ENCODE measurements at places on chromosomes 2 and 18.

- peak; percentile 40 for DNase-seq
Observed at GRCh38 chr2:199940373-199940772, 14.9 kb downstream of the TYW5 start.

DNA sequence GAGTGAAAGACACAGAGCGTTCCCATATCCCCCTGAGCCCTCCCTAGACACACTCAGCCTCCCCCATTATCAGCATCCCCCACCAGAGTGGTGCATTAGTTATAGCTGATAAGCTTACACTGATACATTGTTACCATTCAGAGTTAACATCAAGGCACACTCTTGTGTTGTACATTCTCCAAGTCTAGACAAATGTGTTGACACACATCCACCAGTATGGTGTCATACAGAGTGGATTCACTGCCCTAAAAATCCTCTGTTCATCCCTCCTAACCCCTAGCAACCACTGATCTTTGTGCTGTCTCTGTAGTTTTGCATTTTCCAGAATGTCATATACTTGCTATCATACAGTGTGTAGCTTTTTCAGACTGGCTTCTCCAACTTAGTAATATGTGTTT lies 78.0 kb upstream of the RPL31 start:
- peak; percentile 38 for DNase-seq

- no peak for DNase-seq
Observed at GRCh38 chr2:178188466-178188865, 5.8 kb upstream of the OSBPL6 start.

- DNase-seq: no peak
Observed at GRCh38 chr2:64481665-64482064, 27.7 kb downstream of the LGALSL start.

- DNase-seq: peak; percentile 94
Observed at GRCh38 chr2:152506843-152507242, 171.9 kb downstream of the FMNL2 start.

GRCh38 chr18:75253784-75254183 lies 43.2 kb downstream of the TSHZ1 start:
- DNase-seq: peak; percentile 54

DNA sequence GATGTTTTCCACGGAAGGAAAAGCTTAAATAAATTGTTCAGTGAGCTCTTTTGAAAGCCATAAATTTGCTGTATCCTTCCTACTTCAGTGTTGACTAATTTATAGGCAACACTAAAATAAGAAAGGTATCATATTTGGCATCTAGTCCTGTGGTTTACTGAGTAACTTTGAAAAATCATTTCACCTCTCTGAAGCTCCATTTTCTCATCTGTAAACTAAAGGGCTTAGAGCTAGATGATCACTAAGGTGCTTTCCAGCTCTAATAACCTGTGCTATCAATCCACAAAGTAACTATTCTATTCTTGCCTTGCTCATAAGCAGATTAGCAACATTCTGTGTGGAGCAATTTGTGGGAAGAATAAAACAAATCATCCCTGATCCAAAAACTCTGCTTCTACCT lies 3.6 kb upstream of the MYOM1 start:
- DNase-seq: no peak

- DNase-seq: peak; percentile 41
Observed at GRCh38 chr2:236168110-236169080, at the start of gene GBX2. TSS of gene GBX2 (minus strand) at chr2:236168386. CDS start at chr2:236167971, 415 bp downstream.

DNA sequence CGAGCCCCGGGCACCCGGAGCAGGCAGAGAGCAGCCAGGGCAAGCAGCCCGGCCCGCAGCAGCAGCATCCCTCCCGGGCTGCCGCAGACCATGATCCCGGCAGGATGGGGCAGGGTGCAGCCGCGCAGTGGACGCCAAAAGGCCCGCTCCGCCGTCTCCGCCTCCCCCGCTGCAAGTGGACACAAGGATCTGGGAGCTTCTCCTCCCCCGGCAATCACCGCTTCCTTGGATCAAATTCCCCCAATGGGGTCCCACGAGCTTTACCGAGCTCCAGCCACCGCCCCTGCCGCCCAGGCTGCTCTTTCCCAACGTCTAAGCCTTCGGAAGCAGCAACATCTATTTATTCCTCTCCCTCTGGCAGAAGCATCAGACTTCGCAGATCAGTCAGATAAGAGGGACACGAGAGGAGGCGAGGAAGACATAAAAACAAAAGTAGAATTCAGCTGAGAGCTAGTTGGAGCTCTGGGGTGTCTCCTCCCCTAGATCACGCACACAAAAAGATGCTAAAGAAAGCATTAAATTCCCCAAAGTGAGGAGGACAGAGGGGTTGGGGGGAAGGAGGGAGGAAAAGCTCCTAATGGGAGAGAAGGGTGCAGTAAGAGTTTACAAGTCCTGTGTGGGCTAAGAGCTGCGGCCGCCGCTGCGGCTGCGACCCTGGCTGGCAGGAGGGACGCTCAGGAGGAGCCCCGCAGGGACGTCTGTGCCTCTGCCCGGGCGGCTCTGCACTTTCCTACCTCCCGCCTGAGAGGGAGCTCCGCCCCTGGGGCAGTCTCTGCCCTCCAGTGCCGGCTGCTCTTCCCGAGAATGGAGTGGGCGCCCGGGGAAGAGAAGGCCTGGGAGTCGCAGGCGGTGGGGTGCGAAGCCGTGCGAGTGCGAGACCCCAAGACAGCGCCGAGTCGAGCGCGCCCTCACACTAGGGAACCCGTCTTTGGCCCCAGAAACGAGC lies at the start of gene FRZB:
Gene FRZB (minus strand): TSS at position 177 of the 946 bp plus-strand sequence. CDS start 85 bp downstream, at position 92.
- DNase-seq: peak; percentile 73

DNA sequence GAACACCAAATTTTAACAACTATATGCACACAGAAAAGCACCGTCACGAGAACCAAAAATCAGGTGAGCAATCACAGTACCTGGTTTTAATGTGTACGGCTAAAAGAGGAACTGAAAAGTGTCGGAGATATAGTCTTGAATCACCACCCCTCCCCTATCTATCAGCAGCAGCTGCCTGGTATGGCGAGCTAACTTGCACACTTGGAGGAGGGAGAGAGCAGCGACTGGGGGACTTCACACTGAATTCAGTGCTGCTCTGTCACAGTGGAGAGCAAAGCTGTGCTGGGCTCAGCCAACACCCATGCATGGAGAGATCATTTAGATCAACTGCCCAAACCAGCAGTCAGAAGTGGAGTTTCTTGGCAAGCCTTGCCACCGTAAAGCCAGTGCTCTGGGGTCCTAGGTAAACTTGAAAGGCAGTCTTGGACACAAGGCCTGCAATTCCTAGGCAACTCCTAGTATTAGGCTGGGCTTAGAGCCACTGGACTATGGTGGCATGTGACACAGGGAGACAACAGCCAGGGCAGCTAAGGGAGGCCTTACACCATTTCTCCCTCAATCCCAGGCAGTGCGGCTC lies 89.2 kb upstream of the CD226 start:
- DNase-seq: no peak

DNA sequence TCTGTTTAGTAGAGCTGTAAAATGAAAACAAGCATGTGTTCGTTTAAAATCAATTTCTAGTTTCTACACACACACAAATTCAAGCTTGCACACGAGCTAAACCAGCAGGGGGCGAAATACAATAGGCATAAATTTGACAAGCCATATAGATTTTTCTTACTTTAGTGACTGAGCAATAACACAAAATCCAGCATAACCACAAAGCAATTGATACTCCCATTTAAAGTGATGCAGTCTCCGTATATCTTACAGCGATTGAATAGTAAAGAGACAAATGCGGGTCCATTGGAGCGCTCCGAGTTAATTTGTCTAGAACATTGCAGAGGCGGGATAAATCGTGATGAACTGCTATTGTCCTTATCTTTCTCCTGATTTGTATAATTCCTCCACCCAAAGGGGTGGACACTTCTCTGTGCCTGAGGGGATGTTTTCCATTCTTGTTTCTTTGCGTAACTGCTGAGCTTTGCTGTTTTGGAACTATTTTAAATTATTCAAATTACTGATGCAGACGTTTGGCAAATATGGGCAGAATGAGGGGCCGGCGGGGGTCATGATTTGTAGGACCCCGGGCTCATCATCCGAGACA lies 1.2 kb upstream of the AFTPH start:
- DNase-seq: peak; percentile 90

DNA sequence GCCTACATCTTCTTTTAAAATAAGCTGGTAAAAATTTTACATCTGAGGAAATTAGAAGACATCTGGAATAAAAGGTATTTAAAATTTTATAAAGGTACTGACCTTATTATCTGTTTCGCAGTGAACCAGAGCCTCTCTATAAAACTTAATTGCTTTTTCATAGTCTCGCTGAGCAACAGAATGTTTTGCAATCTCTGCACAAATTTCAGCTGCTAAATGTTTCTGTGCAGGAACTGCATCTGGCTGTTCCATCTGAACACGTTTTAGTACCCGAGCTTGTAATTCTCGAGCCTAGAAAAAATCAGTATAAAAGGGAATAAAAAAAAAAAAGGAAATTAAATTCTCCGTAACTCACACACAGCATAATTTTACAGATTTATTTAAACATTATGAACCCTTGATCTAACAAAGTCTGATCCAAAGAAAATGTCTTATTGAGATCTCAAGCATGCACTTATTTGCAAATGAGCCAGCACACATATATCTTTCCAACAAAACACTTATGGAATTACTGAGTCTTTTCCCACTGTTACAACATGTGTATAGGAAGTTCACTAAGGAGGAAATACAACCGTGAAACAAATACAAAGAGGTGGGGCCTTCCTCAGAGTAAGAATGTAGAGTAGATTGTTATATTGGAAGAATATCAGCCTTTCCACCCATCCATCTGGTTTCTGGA lies 51.8 kb downstream of the TTC21B start:
- no peak for DNase-seq

- DNase-seq: no peak
Observed at GRCh38 chr18:8726963-8727705, 21.8 kb downstream of the MTCL1 start.

DNA sequence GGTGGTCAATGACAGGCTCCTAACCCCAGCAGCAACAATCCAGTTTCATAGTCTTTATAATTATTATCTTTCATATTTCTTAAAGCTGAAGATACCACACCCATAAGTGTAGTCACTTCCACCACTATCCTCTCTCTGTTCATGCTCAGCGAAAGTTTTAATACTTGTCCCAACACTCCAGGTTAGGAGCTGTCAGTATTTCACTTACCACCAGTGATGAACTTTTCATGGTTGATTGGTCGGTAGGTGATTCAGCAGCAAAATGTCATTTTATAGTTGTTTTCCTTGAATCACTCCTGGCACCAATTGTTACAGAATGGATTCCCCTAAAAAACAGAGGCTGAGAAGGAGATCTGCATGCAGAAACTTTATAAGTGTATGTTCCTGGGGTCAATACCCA lies 324.9 kb downstream of the CCDC85A start:
- DNase-seq: no peak

DNA sequence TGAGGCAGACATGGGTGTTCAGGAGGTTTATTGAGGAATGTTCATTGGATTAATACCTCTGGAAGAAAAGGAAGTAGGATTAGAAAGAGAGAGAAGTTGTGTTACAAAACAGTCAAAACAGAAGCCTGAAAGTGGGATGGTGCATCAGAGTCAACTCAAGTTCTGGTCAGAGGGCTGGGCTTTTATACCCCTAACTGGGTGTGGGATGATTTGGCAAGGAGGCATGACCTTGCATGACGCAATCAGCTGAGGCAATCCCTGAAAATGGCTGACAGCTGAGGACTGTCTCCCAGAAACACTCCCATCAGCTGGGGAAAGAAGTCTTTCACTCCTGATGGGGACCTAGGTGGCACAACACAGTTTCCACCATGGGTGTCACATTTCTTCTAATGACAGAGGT lies 818.2 kb downstream of the SATB2 start:
- DNase-seq: no peak

- no peak for DNase-seq
Observed at GRCh38 chr18:80251700-80252099, 4.4 kb upstream of the PARD6G start.

DNA sequence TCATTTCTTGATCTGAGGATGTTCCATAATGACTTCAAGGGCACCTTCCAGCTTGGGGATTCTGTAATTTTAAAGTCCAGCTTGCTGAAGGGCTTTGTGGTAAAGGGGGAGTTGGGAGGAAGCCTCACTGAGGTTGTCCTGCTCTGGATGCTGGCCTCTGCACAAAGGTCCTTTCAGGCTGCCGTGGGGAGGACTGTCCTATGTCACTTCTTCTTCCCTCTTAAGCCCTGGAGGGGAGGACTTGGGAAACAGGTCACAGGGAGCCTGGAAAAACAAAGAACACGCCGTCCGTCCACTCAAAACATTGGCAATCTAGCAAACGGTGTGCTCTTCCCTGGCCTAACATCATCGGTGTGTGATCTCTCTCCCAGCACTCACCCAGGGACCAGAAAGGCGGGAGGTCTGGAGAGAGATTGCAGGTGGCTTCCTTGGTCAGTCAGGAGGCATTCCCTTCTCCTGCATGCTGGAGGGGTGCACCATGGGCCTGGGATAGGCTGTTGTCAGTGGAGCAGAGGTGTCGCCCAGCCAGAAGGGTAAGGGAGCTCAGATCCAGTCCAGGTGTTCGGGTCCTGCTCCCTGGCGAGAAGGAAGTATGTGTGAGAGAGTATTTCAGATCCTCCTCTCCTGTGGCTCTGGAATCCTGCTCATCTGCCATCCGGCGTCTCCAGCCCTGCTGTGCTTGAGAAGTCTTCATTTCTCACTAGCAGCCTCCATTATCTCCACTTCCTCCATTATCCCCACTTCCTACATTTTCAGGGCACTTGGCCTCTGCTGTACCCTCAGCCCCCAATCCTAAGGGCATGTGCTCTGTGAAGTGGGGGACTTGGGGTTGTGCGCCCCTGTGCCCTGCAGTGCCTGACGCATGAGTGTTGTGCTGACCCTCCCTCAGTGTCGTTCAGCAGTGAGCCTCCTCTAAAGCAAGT lies 20.1 kb downstream of the ASAP2 start:
- no peak for DNase-seq

DNA sequence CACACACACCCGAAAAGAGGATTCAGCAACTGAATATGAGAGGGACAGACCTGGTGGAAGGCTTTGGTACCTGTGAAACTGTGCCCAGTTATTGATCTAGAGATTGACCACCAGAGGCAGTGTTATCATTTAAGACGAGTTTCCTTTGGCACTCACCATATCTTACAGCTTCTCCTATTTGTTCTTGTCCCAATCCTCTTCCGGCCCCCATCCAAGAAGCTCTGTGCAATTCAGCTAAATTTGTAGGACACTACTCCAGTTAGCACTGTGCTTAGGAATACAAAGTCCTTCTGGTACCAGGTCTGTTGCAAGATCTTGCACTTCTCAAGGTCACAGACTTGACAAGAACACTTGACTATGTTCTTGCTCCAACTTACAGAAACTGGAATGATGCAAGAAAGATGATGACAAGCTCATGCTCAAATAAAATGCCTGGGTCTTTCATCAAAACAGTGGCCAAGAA lies 177.7 kb downstream of the TMEM247 start:
- peak; percentile 76 for DNase-seq

DNA sequence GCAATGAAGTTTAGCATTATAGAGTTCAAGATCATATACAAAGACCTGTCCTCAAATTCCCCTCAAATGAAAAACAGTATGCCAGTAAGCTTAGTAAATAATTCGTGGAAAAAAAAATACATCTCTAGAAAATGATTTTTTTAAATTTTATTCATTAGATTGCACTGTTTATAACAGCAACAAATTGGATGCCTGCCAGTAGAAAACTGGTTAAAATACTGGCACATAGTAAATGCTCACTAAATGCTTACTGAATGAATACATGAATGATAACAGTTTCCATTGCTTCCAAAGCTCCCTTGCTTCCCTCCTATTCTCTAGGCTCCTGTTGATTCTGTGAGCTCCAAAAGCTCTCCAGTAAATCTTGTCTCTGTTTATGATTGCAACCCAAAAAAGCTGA lies 25.5 kb upstream of the SEH1L start:
- no peak for DNase-seq

GRCh38 chr18:4755848-4756247 lies 300.7 kb upstream of the DLGAP1 start:
- DNase-seq: no peak
